ENCODE measurements at places on chromosomes 16 and 17.

DNA sequence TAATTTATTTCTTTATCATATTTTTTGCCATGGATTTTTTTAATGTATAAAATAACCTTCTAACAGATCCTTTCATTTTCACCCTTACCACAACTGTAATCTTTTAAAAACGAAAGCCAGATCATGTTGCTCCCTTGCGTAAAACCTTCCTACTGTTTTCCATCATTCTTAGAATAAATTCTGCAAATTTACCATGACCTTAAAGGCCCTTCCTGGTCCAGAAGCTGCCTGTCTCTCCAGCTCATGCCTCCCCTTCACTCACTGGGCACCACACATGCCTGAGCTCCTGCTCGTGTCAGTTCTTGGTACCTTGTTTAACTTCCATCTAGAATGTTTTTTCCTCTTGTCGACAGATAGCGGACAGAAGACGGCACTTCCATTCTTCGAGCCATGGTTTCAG, 245.0 kb upstream of the CDH5 start:
- DNase-seq: no peak

DNA sequence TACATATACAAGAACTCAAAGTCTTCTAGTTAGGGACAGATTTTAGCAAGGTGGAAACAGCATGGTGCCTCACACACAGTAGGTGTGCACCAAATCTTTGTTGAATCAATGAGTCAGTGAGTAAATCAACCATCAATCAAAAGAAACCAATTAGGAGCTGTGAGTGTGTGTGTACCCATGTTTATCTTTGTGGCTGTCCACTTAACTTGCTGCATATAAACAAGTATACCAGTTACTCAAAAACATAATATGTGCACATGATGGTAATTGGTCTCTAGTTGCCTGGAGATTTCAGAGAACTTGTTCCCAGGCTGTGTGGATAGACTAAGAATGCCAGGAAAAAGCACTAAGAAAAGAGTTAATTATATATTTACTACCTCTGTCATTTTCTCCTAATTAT, 272.2 kb upstream of the CCL2 start:
- DNase-seq: no peak

- no peak for DNase-seq
Measured at GRCh38 chr17:73210002-73210678, 17.3 kb downstream of the COG1 start.

DNA sequence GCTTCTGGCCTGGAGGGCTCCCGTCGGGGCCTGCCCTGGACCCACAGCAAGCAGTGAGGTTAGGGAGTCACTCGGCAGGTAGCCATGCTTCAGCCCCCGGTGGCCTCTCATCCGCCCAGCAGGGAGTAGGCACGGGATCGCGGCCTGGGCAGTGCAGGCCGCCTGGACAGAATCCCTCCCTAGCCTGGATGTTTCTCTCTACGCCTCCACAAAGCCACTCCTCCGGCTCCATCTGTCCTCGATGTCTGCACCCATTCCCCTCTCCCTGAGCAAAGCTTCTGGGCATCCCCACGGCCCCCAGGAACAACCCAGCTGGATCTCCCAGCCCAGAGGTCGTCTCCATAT, 145.2 kb downstream of the RBFOX3 start:
- DNase-seq: no peak

DNA sequence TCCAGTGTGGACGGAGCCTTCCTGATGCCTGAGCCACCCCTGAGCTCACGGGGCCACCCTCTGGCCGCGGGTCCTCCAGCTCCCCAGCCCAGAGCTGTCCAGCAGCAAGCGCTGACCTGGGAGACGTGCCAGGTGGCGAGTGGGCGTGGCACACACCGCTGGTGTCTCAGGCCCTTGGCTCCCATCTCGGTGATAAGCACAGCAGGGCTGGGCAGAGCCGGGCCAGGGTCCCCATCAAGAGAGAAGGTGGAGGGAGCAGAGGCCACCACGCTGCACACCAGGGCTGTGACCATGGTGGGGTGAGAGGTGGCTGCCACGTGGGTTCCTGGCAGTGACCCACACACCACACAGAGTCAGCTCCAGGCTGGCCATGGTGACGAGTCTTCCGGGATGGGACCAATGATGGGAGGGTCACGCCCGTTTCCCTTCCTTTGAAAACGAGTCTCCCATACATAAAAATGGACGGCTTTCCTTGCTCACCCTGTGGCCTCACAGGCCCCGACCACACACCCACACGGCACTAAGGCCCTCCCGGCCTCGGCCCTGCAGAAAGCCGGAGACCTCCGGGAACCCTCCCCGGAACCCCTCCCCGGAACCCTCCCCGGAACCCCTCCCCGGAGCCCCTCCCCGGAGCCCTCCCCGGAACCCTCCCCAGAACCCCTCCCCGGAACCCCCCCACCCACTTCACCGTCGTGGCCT, 16.8 kb downstream of the UTS2R start:
- DNase-seq: no peak

GRCh38 chr17:55402374-55402773, 19.3 kb downstream of the MMD start:
- DNase-seq: no peak

GRCh38 chr17:48113201-48113676, 5.7 kb downstream of the SNX11 start:
- DNase-seq: no peak

- DNase-seq: no peak
Measured at GRCh38 chr16:19783363-19784182, 65.5 kb downstream of the IQCK start.
